ENCODE measurements at places on chromosomes 2 and 18.

DNA sequence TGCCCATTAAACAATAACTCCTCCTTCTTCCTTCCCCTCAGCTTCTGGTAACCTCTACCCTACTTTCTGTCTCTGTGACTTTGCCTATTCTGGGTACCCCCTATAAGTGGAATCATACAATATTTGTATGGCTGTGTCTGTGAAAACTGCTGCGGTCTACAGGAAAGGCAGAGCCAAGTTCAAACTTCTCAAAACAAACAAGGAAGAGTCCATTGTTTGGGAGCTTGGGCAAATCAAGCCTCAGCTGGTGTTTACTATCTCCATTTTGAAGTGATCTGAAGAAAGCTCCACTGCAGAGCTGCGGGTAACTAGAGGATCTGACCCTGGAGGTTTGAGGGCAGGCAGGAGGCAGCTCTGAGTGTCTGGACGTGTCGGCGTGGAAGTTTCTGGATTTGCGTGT, 48.6 kb upstream of the DAPL1 start:
- no peak for DNase-seq

DNA sequence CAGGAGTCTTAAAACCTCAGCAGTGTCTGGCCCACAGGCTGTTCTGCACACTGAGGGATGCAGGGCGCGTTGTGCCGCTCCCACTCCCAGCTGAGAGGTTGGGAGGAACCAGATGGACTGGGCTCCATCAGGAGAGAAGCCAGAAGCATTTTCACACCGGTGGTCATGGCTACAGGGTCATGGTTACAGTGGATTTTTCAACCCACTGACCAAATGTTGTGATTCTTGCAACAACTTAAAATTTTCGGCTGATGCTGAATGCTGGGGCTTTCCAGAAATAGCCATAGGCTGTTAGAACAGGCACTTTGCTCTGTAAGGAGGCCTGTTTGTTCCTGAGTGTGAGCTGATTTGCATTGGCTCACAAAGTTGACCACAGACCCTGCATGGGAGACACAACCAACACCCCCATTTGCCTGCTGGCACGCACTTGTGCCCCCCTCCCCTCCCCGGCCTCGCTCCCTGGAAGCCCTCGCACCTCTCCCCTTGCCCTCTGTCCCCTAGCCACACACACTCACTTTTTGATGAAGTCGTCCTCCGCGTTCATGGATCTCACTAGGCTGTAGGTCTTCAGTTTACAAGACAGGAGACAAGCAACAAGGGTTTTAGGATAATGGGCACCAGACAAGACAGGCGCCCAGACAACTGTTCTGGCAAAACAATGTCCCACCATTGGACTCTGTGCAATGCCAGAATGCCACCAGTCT, 3.4 kb downstream of the LPIN1 start:
- no peak for DNase-seq

DNA sequence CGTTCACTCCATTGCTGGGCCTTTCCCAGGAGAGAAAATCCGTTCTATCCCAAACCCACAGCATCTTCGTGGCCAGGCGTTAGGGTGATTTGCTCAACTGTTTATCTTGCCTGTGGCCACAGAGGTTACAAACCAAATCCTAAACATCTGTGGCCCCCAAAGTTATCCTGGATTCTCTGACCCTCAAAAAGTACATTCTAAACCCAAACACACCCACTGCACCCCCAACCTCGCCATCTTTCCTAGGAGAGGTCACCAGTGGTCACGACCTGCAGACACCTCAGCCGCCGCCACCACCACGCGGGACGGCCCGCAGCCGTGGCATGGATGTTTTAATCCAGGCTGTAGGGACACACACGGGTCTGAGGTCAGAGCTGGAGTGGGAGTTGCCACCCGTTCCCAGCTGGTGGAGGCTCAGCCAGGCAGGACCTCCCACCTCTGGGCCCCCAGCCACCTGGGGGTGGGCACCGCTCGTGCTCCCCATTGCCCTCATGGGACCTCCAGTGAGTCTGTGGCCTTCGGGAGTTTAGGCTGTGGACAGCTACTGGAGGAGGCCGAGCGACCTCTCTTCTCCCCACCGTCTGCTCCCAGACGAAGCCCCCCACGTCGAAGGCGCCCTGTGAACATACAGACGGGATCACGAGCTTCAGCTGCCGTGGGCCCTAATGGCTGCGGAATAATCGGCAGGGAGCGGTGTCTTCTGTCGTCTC, 72.0 kb downstream of the KCNG2 start:
- DNase-seq: peak; percentile 37

DNA sequence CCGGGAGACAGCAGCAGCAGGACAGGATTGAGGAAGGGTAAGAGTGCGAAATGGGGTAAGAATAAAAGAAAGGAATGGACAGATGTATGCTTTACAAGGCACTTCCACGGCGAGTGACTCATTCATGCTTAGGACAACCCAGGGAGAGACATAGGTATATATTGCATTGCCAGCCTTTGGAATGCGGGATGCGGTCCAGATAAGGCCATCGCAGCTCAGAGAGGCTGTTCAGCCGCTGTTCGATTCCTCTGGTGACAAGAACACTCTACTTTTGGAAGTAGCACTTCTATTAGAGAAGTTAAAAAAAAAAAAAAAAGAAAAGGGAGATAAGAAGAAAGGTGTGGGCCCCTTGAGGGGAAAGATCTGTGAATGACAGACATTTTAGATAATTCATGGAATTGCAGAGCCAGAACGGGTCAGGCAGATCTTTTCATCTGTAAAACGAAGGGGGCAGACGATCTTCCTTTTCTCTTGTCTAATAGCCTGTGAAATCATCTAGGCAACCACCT, 819 bp upstream of the NCOA1 start:
- peak; percentile 53 for DNase-seq

DNA sequence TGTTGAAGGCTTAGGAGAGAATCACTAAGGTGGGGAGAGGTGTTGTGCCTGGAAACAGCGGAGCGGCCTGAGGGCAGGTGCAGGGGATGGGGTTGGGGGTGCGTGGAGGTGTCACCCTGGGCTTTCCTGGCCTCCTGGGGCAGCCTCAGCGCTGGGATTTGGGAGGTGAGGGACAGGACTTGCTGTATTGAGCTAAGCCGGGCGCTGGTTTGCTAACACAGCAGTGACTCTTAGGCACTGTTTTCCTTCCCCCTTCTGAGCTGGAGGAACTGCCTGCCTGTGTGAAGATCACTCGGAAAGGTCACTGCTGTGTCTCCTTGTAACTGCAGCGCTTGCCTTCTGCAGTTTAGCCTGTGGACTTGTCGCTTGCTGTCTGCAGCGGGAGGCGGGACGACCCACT, 21.2 kb downstream of the PRELID3A start:
- DNase-seq: no peak

- DNase-seq: peak; percentile 70
These were observed 241.2 kb upstream of the TANK start for GRCh38 chr2:160918906-160919503.

DNA sequence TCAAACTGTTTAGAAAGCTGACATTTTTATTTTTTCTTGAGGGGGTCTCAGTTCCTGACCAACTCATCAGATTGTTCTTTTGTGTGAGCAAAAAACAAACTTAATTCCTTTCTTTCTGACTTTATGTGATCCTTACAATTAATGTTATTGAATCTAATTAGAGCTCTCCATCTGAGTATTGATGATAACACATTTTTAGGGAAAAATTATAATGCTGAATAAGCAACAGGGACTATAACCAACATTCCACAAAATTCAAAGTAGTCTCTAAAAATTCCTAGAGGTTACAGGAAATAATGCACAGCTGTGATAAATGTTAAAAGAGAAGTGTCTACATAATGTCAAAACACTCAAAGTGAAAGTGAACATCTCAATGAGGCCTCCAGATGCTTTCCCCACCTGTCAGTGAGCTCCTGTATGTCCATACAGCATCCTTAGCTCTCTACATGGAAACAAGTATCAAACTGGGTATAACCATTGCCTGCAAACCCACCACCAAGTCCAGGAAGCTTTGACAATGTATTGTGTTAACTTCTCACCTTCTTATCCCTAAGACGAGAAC, 786.0 kb upstream of the SLC39A10 start:
- no peak for DNase-seq

DNA sequence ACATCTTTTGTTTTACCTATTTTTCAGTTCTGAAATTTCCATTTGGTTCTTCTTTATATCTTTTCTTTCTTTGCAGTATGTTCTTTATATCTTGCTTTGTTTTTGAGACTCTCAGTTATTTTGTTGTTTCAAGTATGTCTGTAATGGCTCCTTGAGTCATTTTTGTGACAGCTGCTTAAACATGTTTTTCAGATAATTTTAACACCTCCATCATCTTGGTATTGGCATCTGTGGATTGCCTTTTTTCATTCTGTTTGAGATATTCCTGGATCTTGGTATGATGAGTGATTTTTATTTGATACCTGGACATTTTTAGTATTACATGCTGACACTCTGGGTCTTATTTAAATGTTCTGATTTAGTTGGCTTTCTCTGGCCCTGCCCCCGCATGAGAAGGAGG, 89.5 kb downstream of the NCOA1 start:
- DNase-seq: no peak

GRCh38 chr18:79491081-79491551, 95.4 kb downstream of the NFATC1 start:
- DNase-seq: no peak

- DNase-seq: peak; percentile 37
These were observed 6.9 kb upstream of the POTEF start for GRCh38 chr2:130135692-130136541.

GRCh38 chr2:167857416-167857815, 390.0 kb downstream of the STK39 start:
- no peak for DNase-seq

DNA sequence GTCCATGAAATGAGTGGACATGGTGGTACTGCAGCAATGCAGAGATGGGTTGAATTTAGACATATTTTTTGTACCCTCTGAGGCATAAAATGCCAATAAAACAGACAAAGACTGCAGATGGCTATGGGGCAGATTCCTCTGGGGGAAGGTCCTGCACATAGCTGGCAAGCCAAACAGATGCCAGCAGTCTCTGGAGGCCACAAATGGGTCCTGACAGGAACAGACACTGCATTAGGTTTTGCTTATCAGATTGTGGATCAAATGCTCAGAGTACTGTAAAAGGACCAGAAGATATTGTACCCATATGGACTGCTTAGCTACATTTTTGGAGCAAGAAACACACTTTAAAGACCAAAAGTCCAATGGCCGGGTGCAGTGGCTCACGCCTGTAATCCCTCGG, 40.9 kb upstream of the ORC2 start:
- no peak for DNase-seq

- DNase-seq: no peak
These were observed 123.6 kb downstream of the CSRNP3 start for GRCh38 chr2:165593081-165593480.

DNA sequence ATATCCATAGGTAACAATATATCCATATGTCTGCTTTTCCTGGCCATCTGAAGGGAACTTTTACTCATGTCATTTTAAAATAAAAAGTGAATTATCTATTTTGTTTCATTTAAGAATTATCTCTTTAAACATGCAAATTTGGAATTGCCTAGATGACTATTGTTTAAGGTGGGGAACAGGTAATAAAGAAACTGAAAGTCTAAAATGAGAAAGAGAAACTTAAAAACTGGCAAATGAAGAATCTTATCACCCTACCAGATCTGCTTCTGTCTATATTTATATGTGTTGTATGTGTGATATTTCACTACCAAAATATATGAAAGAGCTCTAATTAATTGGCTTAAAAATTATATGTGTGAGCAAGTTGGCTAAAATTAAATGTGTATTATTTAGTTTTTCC, 243.2 kb upstream of the KCNH7 start:
- no peak for DNase-seq

DNA sequence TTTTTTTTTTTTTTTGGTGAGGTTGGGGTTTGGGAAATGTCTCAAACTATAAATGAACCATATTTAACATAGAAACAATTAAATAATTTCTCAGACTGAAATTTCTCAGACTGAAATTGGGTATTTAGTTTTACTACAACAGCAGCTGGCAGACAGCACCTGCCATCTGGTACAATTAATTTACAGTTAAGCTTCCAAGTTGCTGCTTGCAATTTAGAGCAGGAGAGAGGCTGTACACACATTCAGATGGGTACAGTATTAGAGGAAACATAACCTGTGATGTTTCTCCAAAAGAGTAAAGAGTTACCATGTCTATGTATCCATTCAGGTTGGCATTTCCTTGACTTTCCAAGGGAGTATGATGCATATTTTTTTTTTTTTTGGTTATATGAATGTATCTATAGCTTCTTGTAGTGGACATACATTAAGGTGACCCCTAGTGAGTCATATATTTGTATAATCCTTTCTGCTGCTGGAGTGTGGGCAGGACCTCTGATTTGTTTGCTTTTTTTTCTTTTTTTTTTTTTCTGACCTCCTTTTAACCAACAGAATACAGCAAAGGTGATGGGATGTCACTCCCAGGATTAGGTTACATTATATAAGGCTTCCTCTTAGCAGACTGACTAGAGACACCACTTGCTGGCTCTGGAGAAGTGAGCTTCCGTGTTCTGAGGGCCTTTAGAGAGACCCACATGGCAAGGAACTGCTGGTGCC, 201.7 kb downstream of the PTH2R start:
- no peak for DNase-seq

DNA sequence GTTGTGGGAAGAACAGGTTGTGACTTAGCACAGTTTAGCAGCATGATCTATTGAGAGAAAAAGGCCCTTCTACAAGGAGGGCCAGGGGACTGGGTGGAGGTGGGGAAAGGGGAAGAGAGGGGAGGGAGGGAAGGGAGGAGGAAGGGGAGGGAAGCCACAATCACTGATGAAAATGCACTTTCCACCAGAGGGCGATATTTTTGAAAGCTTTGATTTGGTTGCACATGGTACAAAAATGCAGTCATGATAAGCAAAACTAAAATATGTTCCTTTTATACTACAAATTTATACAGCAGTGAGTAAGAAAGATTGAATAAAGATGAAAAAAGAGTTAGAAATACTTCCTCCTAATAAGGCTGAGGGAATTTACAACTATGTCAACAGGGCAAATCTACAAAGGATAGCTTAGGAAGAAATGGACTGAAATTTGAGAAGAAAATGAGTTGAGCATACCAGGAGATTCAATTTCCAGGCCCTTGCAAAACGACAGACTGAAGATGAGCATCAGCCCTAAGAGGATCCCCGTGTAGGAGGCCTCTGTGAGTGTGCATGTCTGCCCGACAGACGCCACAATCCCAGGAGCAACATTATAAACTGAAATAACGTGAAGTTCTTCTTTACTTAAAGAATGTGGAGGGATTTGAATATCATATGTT, 17.2 kb downstream of the SH3YL1 start:
- no peak for DNase-seq

GRCh38 chr2:158665536-158666302, 129.4 kb upstream of the DAPL1 start:
- no peak for DNase-seq

- no peak for DNase-seq
These were observed 120.8 kb upstream of the STK17B start for GRCh38 chr2:196291873-196292800.

- DNase-seq: peak; percentile 59
These were observed 124.7 kb downstream of the HDAC4 start for GRCh38 chr2:239275847-239276831.

DNA sequence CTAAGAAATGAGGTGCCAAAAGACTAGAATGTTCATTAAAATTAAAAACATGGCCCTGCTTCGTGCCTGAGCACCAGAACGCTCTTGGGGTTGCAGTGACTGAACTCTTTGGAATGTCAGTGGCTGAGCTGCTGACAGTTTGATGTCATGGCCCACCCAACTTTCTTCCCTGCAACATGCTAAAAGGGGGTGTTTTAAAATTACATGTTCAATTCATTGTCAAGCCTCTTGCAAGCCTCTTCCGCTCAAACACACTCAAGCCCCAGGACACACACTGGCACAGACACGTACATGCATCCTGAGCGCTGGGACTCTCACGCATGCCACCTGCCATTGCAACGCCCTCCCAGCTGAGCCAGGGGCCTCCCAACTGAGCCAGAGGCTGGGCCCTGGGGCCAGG, 12.6 kb downstream of the RUFY4 start:
- DNase-seq: no peak

Measured in ecto neural progenitor cell (in vitro differentiated cells).